ENCODE measurements at places on chromosomes 12 and 14. TPM values are rescaled to one million over a fixed set of nuclear protein-coding genes. Genes with fewer than 3 reads are reported as not detected.

Gene OTUB2
- total RNA-seq, result 0.97 TPM

Gene CLEC9A
- total RNA-seq, result not detected

Gene OAS3
- 12.5 TPM for total RNA-seq

Gene RESF1
- total RNA-seq, result 25.8 TPM

Gene AHNAK2
- total RNA-seq, result 32.4 TPM

Gene KRT3
- not detected for total RNA-seq

Gene ARHGAP9
- under 0.01 TPM for total RNA-seq

Gene C12orf54
- not detected for total RNA-seq

Gene SLC35E3
- total RNA-seq, result 6.5 TPM

Gene IAPP
- total RNA-seq, result not detected

Gene RERG
- 0.64 TPM for total RNA-seq

Gene ARG2
- 3.9 TPM for total RNA-seq

Gene LRRK2
- 1.3 TPM for total RNA-seq

Gene TAS2R9
- total RNA-seq, result not detected

Gene MORN3
- total RNA-seq, result 0.32 TPM

Gene RPGRIP1
- total RNA-seq, result not detected

Gene LAG3
- total RNA-seq, result 0.43 TPM

Gene KRT78
- not detected for total RNA-seq

Gene WNT1
- total RNA-seq, result not detected

Gene NEUROD4
- total RNA-seq, result not detected

Gene RFLNA
- total RNA-seq, result 5.6 TPM

Gene TCP11L2
- 30.0 TPM for total RNA-seq

Gene GALNT6
- total RNA-seq, result 32.2 TPM

Gene VRTN
- not detected for total RNA-seq

Gene AICDA
- not detected for total RNA-seq

Gene OTOGL
- under 0.01 TPM for total RNA-seq

Gene SYCP3
- total RNA-seq, result under 0.01 TPM

Gene SERPINA1
- total RNA-seq, result not detected

Gene KRT77
- total RNA-seq, result not detected

Gene RPS6KL1
- total RNA-seq, result 2.2 TPM

Gene IL22
- total RNA-seq, result not detected

Gene MFAP5
- 4.8 TPM for total RNA-seq

Gene CIROP
- not detected for total RNA-seq

Data from fibroblast of villous mesenchyme (primary cell).